ENCODE measurements at places on chromosomes 2 and 18.

GRCh38 chr2:88350331-88351248, 101.9 kb downstream of the FOXI3 start:
- DNase-seq, result no peak

DNA sequence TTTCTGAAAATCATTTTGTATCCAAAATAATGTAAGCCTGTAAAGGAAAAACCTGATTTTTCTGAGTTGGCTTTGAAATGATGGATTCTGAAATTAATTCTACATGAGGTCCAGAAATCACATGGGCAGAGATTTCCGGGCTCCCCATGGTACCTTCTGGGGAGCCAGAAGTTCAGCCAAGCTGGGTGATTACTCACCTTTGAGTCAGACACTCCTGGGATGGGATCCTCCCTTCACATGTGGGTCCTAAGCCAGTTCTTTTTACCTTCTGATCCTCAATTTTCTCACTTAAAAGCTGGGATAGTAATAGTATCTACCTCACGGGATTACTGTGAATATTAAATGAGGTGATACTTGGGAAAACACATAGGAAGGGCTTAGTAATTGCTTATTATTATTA, 179.8 kb upstream of the EPAS1 start:
- DNase-seq, result no peak

DNA sequence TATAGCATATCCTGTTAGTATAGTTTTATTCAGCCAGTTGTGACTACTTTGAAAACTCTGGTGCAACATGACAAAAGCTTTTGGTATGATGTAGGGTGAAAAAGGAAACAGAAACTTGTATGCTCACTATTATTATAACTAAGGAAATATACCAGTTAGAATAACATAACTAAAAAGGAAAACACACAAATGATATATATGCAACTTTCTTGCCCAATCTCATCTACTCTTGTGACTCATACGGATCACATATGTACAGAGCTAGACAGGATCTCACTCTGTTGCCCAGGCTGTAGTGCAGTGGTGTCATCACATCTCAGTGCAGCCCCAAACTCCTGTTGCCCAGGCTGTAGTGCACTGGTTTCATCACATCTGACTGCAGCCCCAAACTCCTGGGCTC, 12.4 kb upstream of the TLK1 start:
- DNase-seq, result no peak

- DNase-seq, result no peak
Measured at GRCh38 chr2:37653805-37654378, 17.6 kb downstream of the CDC42EP3 start.

DNA sequence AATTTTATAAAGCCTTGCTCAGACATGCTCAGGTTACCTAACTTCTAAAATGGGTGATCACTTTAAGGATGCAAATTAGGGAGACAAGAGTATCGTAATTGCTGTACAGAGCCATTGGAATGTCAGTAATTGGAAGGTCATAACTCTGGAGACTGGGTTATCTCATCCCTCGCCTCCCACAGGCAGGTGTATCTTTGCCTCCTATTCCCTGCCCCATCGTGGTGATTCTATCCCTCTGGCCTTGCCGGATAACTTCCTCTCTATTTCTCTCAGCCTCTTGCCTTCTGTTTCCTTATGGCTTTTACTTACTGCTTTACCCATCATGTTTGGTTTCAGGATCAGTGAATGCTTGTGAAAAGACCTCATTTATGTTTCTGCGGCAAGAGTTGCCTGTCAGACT, 2.5 kb downstream of the PDK1 start:
- DNase-seq, result no peak

DNA sequence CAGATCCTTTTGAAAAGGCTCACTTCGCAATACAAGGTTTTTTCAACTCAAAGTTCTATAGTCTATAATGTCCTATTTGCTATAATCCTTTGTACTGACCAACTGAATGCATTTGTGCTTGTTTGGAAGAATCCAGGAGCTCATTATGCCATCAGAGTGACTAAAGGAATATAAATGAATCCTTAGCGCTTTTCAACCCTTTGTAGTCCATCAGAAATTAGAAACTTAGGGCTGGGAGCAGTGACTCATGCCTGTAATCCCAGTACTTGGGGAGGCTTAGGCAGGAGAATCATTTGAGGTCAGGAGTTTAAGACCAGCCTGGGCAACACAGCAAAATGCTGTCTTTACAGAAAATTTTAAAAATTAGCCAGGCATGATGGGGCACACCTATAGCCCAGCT, 330.2 kb upstream of the CHAC2 start:
- no peak for DNase-seq
